ENCODE measurements at places on chromosomes 11 and 22.

- DNase-seq, result no peak
These were observed 23.3 kb downstream of the ALKBH3 start for GRCh38 chr11:43903969-43904368.

DNA sequence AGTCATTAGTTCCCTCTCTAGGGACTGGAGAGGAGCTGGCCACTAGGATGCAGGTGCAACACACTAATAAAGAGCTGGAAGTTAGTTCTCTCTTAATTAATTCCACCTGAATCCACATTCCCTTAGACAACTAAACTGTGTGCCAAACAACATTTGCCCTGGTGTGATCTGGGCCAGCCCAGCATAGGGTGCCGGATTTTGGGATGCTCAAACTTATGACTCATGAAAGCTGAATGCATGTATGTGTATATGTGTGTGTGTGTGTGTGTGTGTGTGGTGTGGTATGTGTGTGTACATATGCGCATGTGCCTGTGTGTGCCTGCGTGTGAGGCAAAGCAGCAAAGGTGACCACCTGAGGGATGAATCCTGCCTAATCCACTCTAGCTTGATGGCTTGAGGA is 110.7 kb downstream of the EHF start:
- no peak for DNase-seq

GRCh38 chr11:19430346-19430745 is 189.6 kb upstream of the E2F8 start:
- DNase-seq, result no peak

DNA sequence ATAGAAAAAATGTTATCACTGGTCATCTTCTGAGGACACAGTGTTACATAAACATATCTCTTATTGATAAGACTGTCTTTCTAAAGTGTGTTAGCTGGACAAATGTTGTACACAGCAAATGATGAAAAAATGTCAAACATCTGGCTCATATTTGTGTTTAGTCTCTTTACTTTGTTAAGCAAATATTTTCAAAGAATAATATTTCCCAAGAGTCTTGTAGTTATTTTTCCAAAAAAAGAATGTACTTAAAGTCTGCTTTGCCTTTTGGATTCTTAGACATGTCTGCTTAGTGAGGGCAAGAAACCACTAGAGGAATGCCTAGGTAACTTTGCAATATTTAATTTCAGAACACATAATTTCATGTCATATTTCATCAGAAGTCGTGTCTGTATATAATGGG is 23.9 kb upstream of the CCDC179 start:
- DNase-seq, result no peak

DNA sequence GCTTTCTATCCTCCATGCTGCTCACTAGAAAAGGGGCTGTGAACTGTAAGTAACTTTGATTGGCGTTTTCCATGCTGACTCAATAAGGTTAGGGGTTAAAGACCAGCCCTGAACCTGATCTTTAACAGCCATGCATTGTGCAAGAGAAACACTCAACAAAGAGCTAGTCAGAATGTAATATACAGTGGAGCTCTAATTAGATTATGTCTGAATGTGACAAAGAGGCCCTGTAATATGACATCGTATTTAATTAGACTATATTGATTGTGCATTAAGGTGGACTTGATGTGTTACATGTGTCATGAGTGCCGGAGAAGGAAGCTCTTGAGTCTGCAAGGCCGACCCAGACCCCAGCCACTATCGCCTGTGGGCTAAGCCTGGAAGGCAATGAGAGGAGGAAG is 70.5 kb downstream of the PKNOX2 start:
- no peak for DNase-seq

DNA sequence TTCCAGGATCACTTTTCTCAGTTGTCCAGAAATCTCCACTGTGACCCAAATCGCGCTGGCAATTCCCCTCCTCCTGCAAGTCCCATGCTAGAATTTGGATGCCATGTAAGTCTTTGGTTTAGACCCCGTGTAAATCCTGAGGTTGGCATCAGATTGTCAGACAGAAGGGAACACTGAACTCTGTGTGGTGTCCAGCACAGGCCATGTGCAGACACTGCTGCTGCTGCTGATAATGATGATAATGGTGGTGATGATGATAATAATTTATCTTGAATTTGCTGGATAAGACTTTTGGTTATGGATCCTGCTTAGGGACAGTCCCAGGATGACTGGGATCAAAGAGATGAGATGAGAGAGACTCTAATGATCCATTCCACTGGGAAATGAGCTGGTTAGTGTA is 45.0 kb downstream of the RPUSD4 start:
- DNase-seq, result no peak

DNA sequence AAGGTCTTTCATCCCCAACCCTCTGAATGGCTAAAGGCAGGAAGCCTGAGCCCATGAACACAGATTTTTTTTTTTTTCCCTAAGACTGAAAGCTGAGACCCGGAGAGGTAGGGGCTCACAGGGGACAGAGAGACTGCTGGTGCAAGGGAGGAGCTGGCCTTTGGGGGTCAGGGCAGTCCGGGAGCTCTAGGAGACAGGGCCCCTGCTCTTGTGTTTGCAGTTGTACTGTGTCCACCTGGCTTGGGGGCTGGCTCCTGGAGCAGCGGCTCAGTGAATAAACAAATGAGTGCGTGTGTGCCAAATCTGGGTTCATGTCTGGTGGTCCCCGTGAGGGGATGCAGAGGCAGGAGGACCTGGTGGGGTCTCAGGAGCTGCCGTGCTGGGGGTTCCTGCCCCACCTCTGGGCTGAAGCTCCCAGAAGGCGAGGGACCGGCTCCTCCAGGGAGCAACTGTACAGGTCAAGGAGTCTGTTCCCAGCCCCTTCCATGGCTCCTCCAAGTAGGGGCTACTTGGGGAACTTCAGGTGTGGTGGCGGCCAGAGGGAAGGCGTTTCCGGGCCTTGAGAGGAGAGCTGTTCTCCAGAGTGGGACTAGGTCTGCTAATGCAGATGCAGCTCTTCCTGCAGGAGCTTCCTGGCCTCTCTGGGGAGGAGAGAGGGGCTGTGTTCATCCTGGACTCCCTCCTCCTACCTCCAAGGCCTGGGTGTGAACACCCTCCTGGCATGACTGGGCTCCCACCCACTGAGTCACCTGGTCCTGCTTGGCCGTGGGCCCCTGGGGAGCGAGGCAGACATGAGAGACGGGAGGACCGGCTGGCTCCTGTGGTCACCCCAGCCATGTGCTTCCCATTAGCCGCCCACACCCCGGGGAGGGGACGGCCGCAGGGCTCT is 57.6 kb downstream of the FBXO7 start:
- DNase-seq, result no peak

DNA sequence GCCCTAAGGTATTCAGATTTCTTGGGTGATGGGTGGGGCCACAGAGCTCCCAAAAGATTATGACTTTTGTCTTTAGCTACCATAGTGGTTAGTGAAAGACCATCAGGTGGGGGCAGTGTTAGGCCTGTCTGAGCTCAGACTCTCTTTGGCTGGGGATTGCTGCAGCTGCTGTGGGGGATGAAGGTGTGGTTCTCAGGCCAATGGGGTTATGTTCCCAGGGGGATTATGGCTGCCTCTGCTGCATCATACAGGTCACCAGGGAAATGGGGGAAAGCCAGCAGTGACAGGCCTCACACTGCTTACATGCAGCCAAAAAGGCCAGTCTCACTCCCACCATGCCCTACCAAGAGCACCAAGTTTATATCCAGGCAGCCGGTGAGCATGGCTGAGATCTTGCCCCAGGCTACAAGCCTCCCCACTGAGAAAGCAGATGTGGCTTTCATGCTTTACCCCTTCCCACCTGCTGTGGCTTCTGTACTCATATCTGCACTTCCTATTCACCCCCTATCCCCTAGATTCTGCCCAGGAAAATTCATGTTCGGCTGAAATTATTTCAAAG is 24.8 kb downstream of the CNTF start:
- DNase-seq, result no peak

GRCh38 chr22:22687638-22688500 is 43.5 kb downstream of the GGTLC2 start:
- no peak for DNase-seq

GRCh38 chr11:57801183-57801485 is 39.5 kb downstream of the CTNND1 start:
- DNase-seq, result no peak

- DNase-seq, result no peak
These were observed 64.0 kb downstream of the CWC15 start for GRCh38 chr11:94909371-94909820.

DNA sequence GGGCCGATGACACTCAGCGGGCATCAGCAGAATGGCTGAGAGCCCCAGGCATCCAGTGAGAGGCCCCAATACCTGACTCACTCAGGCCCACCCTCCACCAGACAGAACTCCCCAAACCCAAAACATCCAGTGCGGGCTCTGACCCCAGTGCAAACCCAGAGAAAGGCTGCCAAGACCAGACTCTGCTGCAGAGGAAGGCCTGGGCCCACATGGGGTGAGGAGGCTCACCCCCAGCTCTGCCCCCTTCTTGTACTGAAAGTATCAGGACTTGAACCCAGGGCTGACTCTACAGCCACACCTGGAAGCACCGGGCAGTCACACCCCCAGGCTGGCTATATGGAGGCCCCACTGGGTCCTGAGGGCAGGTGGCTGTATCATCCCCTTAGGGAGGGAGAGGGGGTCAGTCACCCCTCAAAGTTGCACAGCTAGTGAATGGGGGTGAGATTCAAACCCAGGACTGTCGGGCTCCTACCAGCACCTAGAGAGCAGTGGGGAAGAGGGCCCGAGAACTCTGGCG is 49.3 kb downstream of the IGLL1 start:
- DNase-seq, result no peak

- no peak for DNase-seq
These were observed 108.8 kb upstream of the TEAD1 start for GRCh38 chr11:12565406-12565805.

GRCh38 chr11:96322775-96323641 is 20.0 kb downstream of the MAML2 start:
- no peak for DNase-seq

- DNase-seq, result no peak
These were observed 3.9 kb upstream of the NEFH start for GRCh38 chr22:29476116-29476515.

- DNase-seq, result no peak
These were observed 41.0 kb upstream of the PARVG start for GRCh38 chr22:44139773-44140172.

GRCh38 chr11:9825315-9825714 is 161.4 kb downstream of the SWAP70 start:
- no peak for DNase-seq

DNA sequence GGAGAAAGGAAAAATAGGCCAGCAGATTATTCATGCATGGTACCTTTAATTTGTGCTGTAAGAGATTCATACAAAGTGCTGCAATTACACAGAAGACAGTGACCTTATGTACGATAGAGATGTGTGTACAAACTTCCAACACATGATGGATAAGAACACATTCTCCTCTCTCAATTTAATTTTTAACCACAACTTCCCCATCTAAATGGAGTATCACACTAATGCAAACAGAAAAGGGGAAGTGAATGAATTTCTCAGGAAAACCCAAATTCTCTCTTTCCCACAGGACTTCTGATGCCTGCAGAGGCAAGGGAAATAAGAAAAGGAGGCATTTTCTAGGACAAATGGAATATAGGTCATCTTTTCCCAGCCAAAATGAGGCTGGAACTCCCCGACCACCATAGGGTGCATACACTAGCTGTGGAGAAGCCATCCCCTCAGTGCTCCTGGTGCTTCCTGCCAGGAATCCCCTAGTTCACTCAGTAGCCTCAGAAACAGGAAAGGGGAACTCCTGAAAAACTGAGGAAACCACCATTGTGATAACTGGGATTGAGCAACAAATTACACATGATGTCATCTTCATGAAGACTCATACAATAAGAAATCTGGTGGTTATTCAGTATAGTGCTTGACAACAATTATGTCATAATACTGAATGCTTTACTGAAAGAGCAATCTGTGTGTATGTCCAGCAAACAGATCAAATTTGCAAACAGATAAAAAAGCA is 22.4 kb downstream of the MMP10 start:
- no peak for DNase-seq

DNA sequence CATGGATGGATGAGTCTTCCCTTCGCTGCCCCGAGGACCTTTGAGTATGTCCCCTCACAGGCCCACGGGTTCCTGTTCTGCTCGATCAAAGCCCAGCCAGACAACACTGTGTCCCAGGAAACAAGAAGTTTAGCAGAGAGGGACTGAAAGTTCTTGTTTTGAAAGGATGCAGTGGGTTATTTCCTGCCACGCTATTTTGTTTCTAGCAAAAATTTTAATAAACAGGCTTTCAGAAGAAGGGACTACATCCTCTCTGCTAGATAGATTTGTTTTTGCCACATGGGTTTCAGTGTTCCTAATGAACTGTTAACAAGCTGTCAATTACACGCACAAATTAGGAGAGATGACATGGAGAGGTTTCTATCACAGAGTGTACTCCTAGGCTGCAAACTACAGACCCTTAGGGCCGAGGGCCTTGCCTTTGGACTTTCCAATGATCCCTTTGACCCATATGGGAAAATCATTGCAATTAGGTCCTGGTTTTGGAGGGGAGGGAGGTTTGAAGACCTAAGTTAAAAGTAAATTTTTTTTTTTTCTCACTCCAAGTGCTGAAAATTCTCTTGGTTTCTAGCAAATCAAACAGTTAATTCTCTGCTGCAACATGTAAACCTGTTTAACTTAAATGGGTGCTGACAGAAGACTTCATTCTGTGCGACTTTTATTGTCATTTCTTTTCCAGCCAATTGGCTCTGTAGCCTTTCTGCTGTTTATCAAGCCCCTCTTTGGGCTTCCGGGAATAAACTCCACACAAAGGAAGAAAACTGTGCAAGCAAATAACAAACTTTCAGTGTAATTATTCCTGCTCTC is 81.4 kb downstream of the RCN1 start:
- no peak for DNase-seq

GRCh38 chr11:106137061-106137460 is 59.6 kb downstream of the AASDHPPT start:
- no peak for DNase-seq

GRCh38 chr22:24540470-24540869 is 14.5 kb downstream of the GUCD1 start:
- DNase-seq, result no peak

- no peak for DNase-seq
These were observed 59.6 kb upstream of the ADORA2A start for GRCh38 chr22:24367841-24368240.

DNA sequence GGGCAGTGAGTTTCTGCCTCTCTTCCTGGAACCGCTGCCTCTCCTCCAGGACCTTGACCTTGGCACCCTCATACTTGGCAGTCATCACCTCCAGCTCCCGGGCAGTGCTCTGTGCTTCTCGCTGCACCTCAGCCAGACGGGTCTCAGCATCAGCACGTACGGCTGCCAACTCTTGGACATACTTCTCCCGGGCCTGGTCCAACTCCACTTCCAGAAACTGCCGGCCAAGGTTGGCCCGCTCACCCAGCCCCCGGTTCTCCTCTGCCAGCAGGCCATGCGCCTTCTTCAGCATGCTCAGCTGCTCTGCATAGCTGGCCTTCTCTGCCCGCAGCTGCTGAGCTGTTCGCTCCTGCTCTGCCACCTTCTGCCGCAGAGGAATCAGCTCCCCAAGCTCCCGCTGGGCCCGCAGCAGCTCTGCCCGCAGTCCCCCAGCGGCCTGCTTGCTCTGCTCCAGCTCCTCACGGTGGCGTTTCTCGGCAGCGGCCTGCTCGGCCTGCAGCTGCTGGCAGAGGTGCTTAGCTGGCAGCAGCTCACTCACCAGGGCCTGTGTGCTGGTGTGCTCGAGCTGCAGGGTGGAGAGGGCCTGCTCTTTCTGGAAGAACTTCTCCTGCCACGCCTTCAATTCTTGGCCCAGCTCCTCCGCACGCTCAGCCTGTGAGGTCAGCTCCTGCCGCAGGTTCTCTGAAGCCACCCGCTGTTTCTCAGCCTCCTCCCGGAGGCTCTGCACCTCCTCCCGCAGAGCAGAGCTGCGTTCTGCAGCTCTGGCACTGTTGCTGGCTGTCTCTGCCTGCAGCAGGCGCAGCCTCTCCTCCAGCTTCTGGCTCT is 14.4 kb downstream of the IL18BP start:
- DNase-seq, result no peak

- DNase-seq, result no peak
These were observed 540.8 kb downstream of the SOX6 start for GRCh38 chr11:15815246-15816195.
